ENCODE measurements at places on chromosomes 4 and X. TPM values are rescaled to one million over a fixed set of nuclear protein-coding genes. Genes with fewer than 3 reads are reported as not detected.

DNA sequence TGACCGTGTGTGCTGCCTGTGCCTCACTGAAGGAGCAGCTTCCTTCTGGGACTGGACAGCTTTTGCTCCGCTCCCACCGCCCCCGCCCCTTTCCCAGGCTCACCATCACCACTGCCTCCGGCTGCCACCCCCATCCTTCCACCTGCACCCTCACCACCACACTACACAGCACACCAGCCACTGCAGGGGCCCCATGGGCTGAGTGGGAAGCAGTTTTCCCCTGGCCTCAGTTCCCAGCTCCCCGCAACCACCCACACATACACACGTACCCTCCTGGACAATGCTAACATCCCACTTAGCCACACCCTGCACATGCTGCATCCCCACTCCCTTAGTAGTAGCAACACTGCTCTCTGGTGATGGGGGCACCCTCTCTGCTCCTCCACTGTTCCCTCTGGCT is 29.6 kb upstream of the COX18 start:
- peaks cover 41% of the 10 kb centered on the region for H3K36me3 ChIP-seq
- peaks cover 2% of the 10 kb centered on the region for H3K4me1 ChIP-seq
- no peak for DNase-seq
- H3K27ac ChIP-seq: no peak overlapping the region
- H3K27me3 ChIP-seq: no peaks in the 10 kb centered on the region
- no peak overlapping the region for H3K4me3 ChIP-seq

GRCh38 chr4:46399440-46399839 is 9.5 kb upstream of the GABRA2 start:
- no peak for DNase-seq
- H3K27me3 ChIP-seq: peaks cover 4% of the 10 kb centered on the region
- no peak overlapping the region for H3K27ac ChIP-seq
- H3K4me1 ChIP-seq: peaks cover 11% of the 10 kb centered on the region
- H3K4me3 ChIP-seq: no peak overlapping the region
- no peaks in the 10 kb centered on the region for H3K36me3 ChIP-seq

GRCh38 chrX:24468245-24468644 is 3.2 kb downstream of the PDK3 start:
- no peaks in the 10 kb centered on the region for H3K36me3 ChIP-seq
- H3K4me1 ChIP-seq: peaks cover 33% of the 10 kb centered on the region
- H3K27me3 ChIP-seq: no peaks in the 10 kb centered on the region
- no peak overlapping the region for H3K4me3 ChIP-seq
- no peak overlapping the region for H3K27ac ChIP-seq
- DNase-seq: no peak

- no peak overlapping the region for H3K27ac ChIP-seq
- no peaks in the 10 kb centered on the region for H3K4me1 ChIP-seq
- DNase-seq: no peak
- no peaks in the 10 kb centered on the region for H3K27me3 ChIP-seq
Measured at GRCh38 chr4:154406018-154406795, 85.4 kb downstream of the DCHS2 start.

Gene TRAPPC11
- 35.9 TPM for total RNA-seq

Gene SPRY1
- total RNA-seq: 107 TPM

- peaks cover 15% of the 10 kb centered on the region for H3K4me1 ChIP-seq
- H3K4me3 ChIP-seq: no peak overlapping the region
- H3K27me3 ChIP-seq: no peaks in the 10 kb centered on the region
- no peak overlapping the region for H3K27ac ChIP-seq
- DNase-seq: no peak
Measured at GRCh38 chrX:3960952-3961351, 247.5 kb upstream of the PRKX start.

DNA sequence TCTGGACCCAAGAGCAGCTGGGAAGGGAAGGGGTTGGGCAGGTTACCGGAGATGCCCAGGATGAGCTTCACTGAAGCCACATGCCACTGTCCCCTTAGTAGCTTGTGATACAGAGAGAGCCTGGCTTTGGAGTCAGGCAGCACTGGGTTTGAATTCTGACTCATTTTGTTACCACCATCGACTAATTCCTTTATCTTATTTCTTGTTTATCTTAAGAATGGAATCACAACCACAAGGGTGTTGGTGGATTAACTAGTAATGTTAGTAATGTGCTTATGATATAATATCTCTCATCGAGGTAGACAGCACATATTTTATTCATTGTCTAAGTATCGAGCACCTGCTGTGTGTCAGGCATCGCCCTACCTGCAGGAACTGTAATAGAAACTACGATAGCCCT is 17.7 kb upstream of the STX18 start:
- peaks cover 9% of the 10 kb centered on the region for H3K4me1 ChIP-seq
- H3K4me3 ChIP-seq: no peak overlapping the region
- DNase-seq: no peak
- H3K36me3 ChIP-seq: peaks cover 26% of the 10 kb centered on the region
- H3K27ac ChIP-seq: no peak overlapping the region
- H3K27me3 ChIP-seq: no peaks in the 10 kb centered on the region

DNA sequence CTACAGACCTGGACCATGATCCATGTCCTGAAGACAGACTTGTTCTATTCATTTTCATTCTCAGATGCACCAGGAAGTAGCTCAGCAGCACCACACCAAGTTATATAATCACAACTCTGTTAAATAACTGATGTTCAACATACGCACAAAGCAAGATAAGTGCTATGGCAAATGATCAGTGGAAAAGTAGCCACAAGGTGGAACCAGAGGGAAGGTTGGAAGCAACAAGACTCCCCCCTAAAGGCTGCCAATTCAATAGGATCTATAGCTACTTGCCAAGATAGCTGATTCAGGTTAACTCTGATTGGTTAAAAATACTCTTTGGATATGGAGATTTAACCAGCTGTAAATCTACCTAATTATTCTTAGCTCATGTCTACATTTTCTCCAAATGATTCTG is 23.7 kb upstream of the FAM47B start:
- peak; percentile 11 for DNase-seq
- H3K4me3 ChIP-seq: no peak overlapping the region
- no peaks in the 10 kb centered on the region for H3K36me3 ChIP-seq

Gene XAGE2
- not detected for total RNA-seq

DNA sequence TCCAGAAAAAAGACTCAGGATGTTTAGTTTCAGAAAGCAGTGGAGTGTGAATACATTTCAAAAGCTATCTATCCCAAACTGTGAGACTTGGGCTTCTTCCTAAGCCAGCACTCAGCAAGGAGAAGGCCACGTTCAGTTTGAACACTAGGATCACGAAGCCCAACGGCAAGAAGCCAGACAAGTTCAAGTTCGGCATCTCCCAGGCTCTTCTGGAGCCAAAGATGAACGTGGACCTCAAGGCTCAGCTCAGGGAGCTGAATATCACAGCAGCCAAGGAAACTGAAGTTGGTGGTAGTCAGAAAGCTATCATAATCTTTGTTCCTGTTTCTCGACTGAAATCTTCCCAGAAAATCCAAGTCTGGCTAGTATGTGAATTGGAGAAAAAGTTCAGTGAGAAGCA is 7.6 kb downstream of the PLAC1 start:
- DNase-seq: no peak
- no peaks in the 10 kb centered on the region for H3K27me3 ChIP-seq
- H3K4me3 ChIP-seq: no peak overlapping the region
- no peak overlapping the region for H3K27ac ChIP-seq
- no peaks in the 10 kb centered on the region for H3K4me1 ChIP-seq
- no peaks in the 10 kb centered on the region for H3K36me3 ChIP-seq

Data from WTC11 (cell line).